Thyroid gland (tissue), 4 donors: ENCODE measurements at places on chromosomes 12 and 14. TPM values are rescaled to one million over a fixed set of nuclear protein-coding genes. Genes with fewer than 3 reads are reported as not detected.

The IL23A gene
- total RNA-seq, result 1.1 TPM

The PTPRR gene
- total RNA-seq, result not detected

The KCNH3 gene
- not detected for total RNA-seq

The ASB2 gene
- 0.79 TPM for total RNA-seq

The MYH6 gene
- not detected for total RNA-seq

The SERPINA3 gene
- 96.2 TPM for total RNA-seq

The MANSC4 gene
- total RNA-seq, result not detected

DNA sequence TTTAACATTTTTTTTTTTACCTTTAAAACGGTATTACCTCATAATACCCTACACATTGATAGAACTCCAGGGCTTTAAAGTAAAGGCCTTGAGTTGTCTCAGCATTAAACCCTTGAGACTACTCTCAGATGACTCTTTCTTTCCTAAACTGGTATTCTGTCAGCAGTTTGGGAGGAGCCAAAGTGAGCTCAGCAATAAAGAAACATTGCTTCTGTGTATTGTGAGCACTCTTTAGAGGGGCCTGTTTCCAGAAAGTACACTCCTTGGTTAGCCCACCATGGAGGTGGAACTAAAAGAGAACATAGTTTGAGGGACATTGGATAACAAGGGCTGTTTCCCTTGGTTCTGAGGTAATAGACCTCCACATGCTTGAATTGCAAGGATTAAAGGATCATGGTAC, 20.4 kb downstream of the MAP3K12 start:
- peaks cover 94% of the 10 kb centered on the region for H3K36me3 ChIP-seq
- no peak for DNase-seq
- no peak overlapping the region for H3K4me3 ChIP-seq
- no peak overlapping the region for H3K27ac ChIP-seq
- peaks cover 2% of the 10 kb centered on the region for H3K4me1 ChIP-seq

DNA sequence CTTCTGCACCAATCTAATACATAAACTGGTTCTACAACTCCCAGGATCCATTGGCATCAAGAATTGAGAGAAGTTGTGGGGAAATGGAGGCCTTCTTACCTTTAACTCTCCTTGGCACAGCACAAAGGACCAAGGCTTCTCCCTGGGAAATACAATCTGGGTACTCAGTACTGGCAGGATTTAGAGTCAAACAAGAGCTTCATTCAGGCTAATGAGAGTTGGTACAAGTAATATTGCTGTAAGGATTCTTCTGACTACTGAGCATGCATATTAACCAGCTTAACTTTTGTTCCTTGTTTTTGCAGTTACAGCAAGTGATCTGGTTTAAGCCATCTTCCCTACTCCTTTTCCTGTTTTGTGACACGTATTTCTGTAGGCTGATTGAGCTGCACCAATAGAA, 76.2 kb upstream of the FERMT2 start:
- no peak overlapping the region for H3K4me3 ChIP-seq
- no peaks in the 10 kb centered on the region for H3K4me1 ChIP-seq

- no peak overlapping the region for H3K27ac ChIP-seq
- no peak overlapping the region for H3K4me3 ChIP-seq
- H3K4me1 ChIP-seq, result no peaks in the 10 kb centered on the region
- H3K27me3 ChIP-seq, result no peaks in the 10 kb centered on the region
- no peaks in the 10 kb centered on the region for H3K36me3 ChIP-seq
- no peak for DNase-seq
These were observed 113.7 kb downstream of the TMTC3 start for GRCh38 chr12:88255847-88256246.

- no peak overlapping the region for H3K4me3 ChIP-seq
- no peak for DNase-seq
- no peak overlapping the region for H3K27ac ChIP-seq
- H3K27me3 ChIP-seq, result no peaks in the 10 kb centered on the region
- no peaks in the 10 kb centered on the region for H3K36me3 ChIP-seq
- H3K4me1 ChIP-seq, result no peaks in the 10 kb centered on the region
These were observed 86.2 kb upstream of the SEL1L start for GRCh38 chr14:81619816-81620215.

DNA sequence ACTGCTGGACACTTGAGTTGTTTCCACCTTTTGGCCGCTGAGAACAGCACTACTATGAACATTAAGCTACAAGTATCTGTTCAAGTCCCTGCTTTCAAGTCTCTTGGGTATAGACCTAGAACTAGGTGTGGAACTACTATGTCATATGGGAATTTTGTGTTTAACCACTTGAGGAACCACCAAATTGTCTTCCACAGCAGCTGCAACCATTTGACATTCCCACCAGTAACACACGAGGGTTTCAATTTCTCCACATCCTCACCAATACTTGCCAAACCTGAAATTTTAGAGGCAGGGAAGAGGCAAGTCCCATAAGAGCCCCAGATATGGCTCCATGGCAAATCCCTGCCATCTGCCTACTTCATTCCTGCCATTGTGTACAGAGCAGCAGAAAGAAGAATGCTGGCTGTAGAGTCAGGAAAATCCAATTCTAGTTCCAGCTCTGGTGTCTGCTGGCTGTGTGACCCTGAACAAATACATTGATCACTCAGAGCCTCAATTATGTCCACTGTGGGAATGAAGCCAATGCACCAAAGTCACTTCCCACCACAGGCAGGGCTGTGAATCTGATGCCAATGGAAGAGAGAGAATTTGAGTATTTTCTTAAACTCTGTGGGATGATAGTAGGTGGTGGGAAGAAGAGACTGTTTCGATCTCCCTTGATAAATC, 17.8 kb downstream of the PITPNM2 start:
- H3K4me3 ChIP-seq, result no peak overlapping the region
- H3K27me3 ChIP-seq, result no peaks in the 10 kb centered on the region
- DNase-seq, result no peak
- peak overlapping the region; percentile 77 for H3K27ac ChIP-seq

- H3K27me3 ChIP-seq, result no peaks in the 10 kb centered on the region
- no peak overlapping the region for H3K27ac ChIP-seq
- DNase-seq, result no peak
- H3K4me3 ChIP-seq, result no peak overlapping the region
- H3K4me1 ChIP-seq, result no peaks in the 10 kb centered on the region
These were observed 426.5 kb downstream of the MED13L start for GRCh38 chr12:115850957-115851356.

DNA sequence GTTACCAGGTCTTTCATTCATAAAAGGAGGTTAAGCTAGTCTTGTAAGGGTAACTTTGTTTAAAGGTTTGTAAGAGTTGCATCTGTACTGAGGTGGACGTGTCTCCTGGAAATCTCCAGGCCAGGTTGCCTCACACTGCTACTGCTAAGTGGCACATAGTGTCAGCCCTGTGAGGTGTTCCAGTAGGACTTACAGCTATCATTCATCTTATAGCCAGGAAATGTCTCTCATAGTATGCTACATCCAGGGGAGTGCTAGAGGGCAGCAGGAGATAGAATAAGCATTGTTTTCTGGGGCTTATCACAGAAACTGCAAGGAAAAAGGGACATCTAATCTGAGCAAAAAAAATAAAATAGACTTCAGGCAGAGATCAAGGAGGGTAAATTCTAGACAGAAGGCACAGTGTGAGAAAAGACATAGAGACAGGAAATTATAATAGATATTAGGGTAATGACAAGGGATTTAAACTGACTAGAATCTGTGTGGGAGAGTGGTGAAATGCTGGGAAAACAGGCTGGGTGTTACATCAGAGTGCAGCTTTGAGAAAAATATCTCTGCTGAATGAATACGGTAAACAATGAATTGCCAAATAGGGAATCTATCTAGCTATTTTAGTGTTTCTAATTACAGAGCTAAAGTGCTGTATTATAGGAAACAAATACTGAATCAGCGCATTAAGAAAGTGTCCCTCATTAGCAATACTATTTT, 205.1 kb upstream of the ABCD2 start:
- no peaks in the 10 kb centered on the region for H3K36me3 ChIP-seq
- no peak overlapping the region for H3K27ac ChIP-seq
- no peak overlapping the region for H3K4me3 ChIP-seq
- H3K4me1 ChIP-seq, result no peaks in the 10 kb centered on the region
- no peak for DNase-seq
- H3K27me3 ChIP-seq, result no peaks in the 10 kb centered on the region

DNA sequence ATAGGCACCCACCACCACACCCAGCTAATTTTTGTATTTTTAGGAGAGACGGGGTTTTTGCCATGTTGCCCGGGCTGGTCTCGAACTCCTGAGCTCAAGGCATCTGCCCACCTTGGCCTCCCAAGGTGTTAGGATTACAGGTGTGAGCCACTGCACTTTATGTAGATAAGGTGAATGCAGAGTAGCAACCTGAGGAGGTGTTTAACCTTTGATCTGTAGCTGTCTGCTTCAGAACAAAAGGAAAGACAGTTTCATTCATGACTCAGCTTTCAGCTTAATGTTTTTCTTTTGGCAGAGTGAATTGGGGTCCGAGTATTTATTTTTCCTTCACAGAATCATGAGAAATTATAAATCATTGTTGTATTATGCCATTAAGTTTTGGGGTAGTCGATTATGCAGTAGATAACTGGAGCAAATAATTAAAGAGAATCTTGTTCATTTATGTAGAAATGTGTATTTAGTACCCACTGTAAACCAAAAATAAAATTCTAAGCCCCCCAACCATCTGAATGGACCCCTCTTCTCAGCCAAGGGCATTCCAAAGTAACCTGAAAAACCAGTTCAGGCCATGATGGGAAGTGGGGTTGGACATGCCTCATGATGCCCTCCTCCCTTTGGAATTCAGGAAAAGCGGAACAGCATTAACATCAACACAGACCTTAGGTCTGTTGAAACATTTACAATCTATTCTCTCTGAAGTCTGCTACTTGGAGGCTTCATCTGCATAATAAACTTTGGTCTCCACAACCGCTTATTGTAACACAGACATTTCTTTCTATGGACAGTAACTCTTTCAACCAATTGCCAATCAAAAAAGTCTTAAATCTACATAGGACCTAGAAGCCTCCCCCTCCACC, 10.7 kb upstream of the STX2 start:
- no peaks in the 10 kb centered on the region for H3K27me3 ChIP-seq
- peak; percentile 62 for DNase-seq
- H3K4me1 ChIP-seq, result peaks cover 12% of the 10 kb centered on the region
- peak overlapping the region; percentile 90 for H3K27ac ChIP-seq

- H3K36me3 ChIP-seq, result no peaks in the 10 kb centered on the region
- no peak for DNase-seq
- H3K4me1 ChIP-seq, result peaks cover 11% of the 10 kb centered on the region
- no peak overlapping the region for H3K4me3 ChIP-seq
These were observed 3.8 kb upstream of the MYH7 start for GRCh38 chr14:23439107-23439835.

DNA sequence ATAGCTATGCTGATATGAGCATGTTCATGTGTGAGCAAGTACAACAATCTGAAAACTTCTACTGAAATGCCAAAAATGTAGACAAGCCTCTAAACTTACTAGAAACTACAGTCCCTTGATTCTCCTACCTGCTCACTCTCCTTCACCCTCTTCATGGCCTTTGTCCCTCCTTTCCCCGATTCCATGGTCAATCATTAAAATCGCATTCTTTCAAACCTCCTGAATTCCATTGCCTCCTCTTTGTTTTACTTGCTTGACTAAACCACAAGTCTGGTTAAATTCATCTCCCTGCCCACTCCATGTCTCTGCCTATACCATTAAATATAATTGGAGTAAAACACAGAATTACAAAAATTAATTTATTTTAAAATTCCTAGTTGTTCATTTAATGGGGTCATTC, 33.0 kb upstream of the SSTR1 start:
- DNase-seq, result no peak
- no peaks in the 10 kb centered on the region for H3K27me3 ChIP-seq
- no peaks in the 10 kb centered on the region for H3K36me3 ChIP-seq
- no peak overlapping the region for H3K4me3 ChIP-seq
- no peak overlapping the region for H3K27ac ChIP-seq

DNA sequence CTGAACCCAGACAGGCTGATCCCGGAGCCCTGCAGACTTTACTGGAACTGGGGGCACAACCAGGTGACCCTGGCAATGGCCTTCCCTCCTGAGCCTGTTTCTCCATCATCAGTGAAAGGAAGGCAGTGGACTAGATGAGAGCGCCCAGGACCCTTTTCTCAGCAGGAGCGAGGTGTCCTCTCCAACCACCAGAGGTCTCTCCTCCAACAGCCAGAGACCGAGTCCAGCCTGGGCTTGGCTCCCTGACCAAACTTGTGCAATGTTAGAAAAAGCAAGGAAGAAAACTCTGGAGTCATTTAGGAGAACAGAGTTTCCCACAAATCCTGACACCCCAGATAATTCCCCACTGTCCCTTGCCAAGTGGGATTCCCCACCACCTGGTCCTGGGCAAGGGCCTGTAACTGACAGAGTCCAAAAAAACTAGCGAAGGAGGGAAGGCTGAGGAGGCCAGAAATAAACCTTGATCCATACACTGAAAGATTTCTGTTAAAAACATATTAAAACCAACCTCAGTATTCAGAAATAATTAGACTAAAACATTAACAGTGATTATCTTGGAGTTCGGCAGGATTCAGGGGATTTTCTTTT, 9.0 kb downstream of the RPS6KL1 start:
- peaks cover 17% of the 10 kb centered on the region for H3K4me1 ChIP-seq
- H3K27ac ChIP-seq, result peak overlapping the region; percentile 40
- DNase-seq, result peak; percentile 79

DNA sequence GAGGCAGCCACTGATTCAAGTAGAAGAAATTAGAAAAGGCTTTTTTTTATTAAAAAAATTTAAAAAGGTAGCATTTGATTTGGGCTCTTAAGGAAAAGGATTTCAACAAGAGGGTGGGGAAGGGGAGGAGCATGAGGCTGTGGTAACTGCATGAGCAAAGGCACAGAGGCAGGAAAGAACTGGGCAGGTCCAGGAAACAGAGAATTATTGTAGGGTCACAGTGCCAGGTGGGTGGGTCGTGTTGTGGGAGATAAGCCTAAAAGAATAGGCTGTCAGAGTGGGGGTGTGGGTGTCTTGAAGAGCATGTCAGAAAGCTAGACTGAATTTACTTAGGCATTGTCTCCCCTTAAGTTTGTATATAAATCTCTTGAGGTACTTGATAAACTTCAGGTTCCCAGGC, 7.8 kb downstream of the LIMA1 start:
- no peak for DNase-seq

- H3K27ac ChIP-seq, result peak overlapping the region; percentile 100
- H3K4me1 ChIP-seq, result peaks cover 60% of the 10 kb centered on the region
- DNase-seq, result peak; percentile 83
- H3K27me3 ChIP-seq, result no peaks in the 10 kb centered on the region
These were observed 39.7 kb downstream of the KRT80 start for GRCh38 chr12:52151837-52152783.

- H3K4me3 ChIP-seq, result no peak overlapping the region
- no peak overlapping the region for H3K27ac ChIP-seq
- H3K36me3 ChIP-seq, result no peaks in the 10 kb centered on the region
- H3K27me3 ChIP-seq, result no peaks in the 10 kb centered on the region
- H3K4me1 ChIP-seq, result no peaks in the 10 kb centered on the region
- no peak for DNase-seq
These were observed 1765.0 kb upstream of the FLRT2 start for GRCh38 chr14:83764656-83765599.
